ENCODE measurements at places on chromosomes 3 and 15.

DNA sequence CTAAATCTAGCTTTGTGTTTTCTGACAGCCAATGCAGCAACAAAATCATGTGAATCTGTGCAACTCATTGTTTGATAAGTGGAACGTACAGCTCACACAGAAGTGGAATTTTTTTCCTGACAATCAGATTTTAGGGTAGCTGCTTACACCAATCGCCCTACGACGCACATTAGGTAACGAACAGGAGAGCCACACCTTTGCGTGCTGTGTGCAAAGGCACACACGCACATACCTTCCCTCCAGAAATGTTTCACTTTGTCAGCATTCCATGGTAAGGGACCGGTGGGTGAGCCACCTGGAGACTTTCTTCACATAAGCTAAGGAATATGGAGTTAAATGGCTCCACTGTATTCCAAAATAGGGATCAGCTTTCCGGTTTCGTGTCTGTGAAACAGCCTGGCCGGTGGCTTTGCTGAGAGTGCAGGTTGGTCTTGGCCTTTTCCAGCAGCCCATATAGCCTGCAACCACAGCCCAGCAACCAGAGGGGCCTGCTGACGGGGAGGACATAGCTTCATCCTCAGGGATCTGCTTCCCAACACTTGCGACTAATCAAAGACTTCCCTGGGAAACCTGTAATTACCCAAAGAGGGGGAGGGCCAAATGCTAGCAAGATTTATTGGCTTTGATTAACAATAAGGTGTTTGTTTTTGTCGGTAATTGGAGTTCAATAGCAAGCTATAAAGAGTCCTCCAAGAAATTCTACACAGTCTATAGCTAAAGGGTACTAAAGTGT lies 145.3 kb downstream of the ADAMTS17 start:
- no peak for DNase-seq

GRCh38 chr15:42687740-42688139 lies 49.2 kb downstream of the CDAN1 start:
- no peak for DNase-seq

- DNase-seq: no peak
Observed at GRCh38 chr15:98501192-98501591, 147.1 kb upstream of the IGF1R start.

GRCh38 chr3:22507709-22508108 lies 695.4 kb upstream of the UBE2E2 start:
- no peak for DNase-seq

DNA sequence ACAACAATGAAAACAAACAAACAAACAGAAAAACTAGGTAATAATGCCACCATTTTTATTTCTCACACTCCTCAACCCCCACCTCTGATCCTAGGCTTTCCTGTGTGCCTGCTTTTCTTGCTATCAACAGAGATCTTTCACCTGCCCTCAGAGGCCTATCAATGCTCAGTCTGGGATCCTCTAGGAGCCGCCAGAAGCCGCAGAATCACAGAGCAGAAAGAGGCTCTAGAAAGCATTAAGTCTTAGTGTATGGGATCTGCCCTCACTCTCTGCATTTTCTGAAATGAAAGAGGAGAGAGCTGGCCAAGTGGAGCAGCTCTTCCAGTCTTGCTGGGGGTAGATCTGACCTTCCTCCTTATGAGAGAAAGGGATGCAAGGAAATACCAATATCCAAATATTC lies 306.8 kb downstream of the TUSC7 start:
- no peak for DNase-seq

DNA sequence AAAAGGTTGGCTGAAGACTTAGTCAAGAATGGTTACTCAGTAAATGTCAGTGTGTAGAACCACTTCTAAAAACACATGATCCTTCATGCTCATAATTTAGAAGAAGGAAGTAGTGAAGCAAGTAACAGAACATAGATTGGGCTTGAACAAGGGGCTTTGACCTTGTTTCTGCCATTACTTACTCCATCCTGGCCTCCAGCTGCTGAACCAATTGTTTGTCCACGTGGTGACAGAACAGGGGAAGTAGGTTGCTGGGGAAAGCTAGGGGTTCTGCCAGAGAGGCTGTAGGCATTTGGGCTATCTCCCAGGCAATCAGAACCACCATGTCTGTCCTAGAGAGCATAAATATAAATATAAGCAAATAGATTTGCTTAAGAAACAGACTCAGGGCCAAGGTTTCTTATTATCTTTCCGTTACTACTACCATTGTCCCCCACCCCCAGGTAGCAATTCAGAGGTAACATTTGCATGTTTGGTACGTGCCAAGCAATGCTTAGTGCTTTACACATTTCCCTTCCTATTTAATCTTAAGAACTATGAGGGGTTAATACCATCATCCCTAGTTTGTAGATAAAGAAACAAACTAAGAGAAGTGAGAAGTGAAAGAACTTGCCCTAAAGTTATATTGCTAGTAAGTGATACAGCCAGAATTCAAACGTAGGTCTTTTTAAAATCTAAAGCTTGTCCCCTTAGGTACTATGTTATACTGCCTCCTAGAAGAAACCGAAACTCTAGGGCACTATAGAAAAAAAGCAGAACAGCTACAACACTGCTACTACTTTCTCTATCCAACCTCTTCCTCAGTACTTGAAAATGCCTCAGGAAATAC lies 3.0 kb upstream of the SPG11 start:
- no peak for DNase-seq

- no peak for DNase-seq
Observed at GRCh38 chr3:30604093-30604492, 2.3 kb upstream of the TGFBR2 start.

GRCh38 chr3:172354931-172355499 lies 93.2 kb downstream of the GHSR start:
- DNase-seq: no peak

DNA sequence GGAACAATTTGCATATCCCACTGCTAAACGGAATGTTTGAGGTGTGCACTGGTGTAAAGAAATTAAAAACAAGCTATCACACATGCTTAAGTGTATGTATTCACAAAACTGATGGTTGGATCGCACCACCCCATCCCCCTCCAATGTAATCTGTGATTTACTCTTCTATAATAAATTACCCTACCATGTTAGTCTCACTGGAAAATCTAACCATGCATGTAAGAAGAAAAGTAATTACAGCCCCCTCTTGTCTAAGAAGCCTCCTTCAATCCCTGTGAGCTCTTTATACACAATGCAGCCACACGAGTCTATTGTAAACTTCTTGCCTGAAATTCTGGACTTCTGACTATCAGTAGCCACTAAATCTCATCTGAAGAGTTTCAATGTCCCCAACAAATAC lies 173.6 kb downstream of the ZBTB20 start:
- DNase-seq: no peak

GRCh38 chr3:96449803-96450202 lies 364.6 kb upstream of the EPHA6 start:
- DNase-seq: no peak
